ENCODE measurements at places on chromosomes 3 and 15.
A peak's percentile ranks its signal among the peaks of the same experiment; 100 is the strongest.

- peak; percentile 80 for DNase-seq
Measured at GRCh38 chr15:84001037-84001436, 234.5 kb upstream of the GOLGA6L4 start.

DNA sequence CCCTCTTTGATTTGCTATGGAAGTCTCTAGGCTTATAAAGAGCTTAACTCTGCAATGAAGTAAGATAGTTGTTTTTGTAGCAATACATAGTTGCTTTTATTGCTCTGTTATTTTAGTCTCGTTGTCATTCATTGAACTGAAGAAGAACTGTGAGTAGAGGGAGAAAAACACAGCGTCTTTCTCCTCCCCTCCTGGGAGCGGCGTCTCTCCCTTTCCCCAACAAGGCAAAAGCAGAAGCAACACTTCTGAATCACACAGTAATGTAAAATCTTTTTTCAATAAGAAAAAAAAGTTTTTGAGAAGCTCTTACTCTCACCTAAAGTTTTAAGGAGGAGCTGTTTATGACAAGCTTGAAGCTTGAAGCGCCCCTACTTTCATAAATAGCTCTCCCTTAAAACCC, 119.3 kb upstream of the SLC7A14 start:
- no peak for DNase-seq

GRCh38 chr15:25829073-25829472, 34.1 kb downstream of the ATP10A start:
- no peak for DNase-seq

- DNase-seq: no peak
Measured at GRCh38 chr3:37569991-37570390, 291.7 kb upstream of the CTDSPL start.

DNA sequence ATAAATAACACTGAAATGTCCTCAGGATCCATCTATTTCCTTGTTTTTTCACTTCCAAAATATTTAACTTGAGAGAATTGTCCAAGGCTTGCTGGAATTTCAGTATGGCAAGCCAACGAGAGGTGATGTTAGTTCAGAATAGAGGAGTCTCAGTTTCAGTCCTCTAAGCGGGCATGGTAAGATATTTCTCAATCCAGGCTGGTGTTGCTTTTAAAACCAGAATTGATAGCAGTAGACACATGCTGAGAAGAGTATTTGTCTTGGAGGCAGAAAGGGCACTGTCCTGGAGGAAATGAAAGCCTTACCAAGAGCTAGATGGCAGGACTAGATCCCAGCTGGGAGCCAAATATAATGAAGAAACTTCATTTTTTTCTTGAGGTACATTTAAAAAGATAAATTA, 23.1 kb downstream of the PHLDB2 start:
- DNase-seq: no peak

GRCh38 chr3:197501879-197502620, 53.7 kb downstream of the BDH1 start:
- peak; percentile 89 for DNase-seq

DNA sequence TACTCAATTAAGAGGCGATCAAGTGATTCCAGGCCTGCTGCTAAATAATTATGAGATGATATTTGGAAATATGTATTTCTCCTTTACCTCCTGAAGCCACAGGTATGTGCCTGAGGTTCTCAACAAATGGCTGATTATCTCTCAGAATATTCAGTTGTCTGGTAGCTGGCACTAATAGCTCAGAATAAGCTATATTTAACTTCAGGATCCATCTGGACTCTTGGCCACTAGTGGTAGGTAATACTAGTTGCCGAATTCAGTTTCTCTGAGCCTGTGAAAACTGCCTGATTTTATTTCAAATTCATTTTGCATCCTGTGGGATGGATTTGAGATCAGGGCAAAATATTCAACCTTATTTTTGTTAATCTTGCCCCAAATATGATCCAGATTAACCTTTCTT, 499.0 kb downstream of the DIPK2A start:
- no peak for DNase-seq

GRCh38 chr15:33581032-33581431, 270.3 kb downstream of the RYR3 start:
- DNase-seq: peak; percentile 87

DNA sequence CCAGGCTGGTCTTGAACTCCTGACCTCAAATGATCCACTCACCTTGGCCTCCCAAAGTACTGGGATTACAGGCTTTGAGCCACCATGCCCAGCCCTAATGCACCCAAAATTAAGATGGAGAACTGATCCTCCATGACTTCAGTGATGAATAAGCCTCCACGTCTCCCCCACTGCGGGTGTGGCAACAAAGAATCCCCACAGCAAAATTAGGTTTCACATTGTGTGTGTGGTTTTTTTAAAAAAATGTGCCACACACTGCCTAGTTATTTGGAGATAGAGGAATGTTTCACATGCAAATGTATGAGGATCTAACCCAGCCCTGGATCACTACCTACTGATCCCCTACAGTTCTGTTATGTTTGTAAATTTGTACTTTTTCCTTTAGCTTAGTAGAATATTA, 17.3 kb downstream of the HDAC11 start:
- DNase-seq: peak; percentile 45

- DNase-seq: no peak
Measured at GRCh38 chr15:78340231-78341056, at the start of gene CRABP1. CRABP1 (plus strand) TSS chr15:78340353; CDS start chr15:78340429, 76 bp downstream.

GRCh38 chr3:141796889-141797781, 33.9 kb downstream of the GRK7 start:
- no peak for DNase-seq

DNA sequence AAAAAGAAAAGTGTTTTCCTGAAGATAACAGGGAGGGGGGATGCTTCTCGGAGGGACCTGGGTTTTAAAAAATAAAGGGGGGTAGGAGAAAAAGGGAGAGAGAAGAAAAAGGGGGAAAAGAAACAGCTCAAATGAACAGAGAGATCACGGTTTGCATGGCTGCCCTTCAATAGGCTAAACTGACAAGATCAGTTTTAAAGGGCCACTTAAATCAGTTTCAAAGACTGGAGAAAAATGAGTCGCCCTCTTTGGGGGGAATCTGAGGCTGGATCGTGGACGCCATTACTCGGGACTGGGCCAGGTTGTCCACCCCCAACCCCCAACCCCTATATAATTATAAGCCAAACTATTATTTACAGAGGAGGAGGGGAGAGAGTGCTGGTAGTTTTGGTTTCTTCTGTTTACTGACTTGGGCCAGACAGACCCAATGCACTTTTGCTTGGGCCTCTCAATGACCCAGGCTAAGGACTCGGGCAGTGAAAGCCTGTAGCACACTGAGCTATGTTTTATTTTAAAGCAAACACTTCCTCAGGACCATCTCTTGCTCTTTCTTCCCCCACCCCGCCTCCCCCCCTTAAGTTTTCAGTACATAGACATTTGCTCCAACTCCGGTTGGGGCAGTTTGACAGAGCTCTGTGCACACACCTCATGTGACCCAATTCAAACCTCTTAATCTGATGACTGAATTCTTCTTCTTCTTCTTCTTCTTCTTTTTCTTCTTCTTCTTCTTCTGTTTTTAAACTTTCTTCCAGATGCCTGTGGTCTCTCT, 6.3 kb downstream of the NR2F2 start:
- no peak for DNase-seq

DNA sequence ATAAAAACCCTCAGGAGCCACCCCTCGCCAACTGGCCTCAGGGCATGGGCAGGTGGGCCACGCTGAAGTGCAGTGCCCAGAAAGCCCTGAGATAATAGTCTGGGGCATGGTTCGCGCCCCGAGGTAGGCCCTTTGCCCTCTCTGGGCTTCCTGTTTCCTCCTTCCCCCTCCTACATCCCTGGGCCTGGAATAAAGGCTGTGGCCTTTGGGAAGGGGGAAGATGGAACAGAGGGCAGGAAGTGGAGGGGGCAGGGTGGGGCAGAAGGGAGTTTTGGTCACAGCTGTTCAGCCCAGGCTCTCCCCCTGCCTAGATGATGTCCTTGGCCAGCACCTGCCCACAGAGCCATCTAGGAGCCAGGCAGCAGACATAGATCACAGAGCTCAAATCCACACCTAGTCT, 11.3 kb downstream of the CSRNP1 start:
- no peak for DNase-seq

GRCh38 chr3:39067286-39067685, 15.5 kb downstream of the WDR48 start:
- peak; percentile 66 for DNase-seq

DNA sequence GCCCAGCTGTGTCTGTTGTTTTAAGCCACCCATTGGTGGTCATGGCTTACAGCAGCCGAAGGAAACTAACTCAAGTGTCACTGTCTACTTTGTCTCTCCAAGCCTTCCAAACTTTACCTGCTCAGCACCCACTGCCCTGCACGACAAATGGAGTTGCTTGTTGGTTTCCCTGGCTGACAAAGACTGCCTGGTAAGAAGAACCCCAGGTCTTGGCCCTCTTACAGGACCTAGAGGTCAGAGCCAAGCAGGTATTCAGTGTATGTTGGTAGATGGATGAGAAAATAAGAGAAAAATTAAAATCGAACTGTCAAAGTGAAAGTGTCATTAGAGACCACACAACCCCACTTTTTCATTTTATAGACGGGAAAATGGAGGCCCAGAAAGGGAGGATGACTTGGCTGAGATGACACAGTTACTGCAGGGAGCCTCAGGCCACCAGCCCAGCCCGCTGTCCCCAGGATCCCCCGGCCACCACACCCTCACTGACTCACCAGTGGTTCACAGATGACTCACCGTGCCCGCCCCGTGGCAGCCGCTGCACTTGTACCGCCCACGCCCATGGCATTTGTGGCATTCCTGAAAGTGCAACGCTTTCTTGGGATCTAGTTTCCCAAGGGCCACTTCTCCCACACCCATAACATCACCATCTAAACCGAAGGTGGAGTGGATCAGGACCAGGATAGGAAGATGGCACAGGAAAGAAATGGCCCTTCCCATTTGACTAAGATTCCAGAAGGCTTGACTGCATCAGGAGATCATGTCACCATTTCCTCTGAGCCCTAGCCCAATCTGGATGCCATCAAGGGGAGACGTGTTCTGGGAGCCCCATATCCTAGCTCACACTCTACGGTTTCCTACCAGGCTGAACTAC, 15.2 kb downstream of the SSUH2 start:
- DNase-seq: peak; percentile 95

DNA sequence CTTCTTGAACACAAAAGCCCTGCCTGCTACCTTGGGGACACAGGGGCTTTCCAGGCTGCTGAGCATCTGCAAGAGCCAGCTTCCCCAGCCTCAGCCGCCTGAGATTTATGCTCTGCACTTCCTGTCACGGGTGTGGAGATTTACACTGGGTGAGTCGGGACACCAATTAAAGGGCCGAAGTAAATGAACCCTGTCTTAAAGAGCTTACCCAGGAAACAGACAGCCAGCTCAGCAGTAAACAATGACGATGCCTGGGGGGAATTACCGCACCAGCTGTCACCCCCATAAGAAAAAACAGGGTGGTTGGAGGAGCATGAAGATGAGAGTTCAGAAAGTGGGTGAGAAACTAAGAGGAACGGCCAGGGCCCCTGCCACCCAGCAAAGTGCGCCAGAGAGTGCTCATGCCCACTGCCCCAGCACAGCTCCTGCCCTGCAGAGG, 37.5 kb upstream of the IQSEC1 start:
- peak; percentile 52 for DNase-seq

DNA sequence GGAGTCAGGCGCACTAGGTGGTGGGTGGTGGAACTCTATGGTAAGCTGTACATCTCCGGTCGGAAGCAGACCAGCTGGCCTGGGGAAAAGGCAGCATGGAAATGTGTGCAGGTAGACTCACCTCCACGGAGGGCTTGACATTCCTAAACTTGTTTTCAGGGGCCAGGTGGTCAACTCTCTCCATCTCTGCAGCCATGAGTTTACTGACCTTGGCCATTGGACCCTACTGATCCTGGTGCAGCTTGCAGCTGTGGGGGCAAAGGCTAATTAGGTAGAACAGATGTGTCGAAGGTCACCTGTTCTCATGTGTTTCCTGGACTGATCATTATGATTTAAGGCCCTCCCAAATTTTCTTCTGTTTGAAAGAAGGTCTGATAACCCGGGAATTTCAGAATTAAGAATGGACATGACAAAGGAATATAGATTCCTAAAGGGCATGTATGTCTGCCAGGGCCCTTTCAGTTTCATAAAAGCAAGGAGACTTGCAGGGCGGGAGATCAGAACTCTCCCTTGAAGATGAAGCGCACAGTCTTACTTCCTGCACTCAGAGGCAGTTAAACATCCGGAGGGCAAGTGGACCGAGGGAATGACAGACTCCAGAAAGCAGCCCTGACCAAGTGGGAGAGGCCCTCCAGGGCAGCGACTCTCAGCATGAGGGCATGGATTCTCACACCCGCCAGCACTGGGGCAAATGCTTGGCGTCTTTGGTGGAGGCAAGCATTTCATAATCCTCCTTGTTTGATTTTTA, 56.1 kb upstream of the CMTM7 start:
- DNase-seq: no peak

DNA sequence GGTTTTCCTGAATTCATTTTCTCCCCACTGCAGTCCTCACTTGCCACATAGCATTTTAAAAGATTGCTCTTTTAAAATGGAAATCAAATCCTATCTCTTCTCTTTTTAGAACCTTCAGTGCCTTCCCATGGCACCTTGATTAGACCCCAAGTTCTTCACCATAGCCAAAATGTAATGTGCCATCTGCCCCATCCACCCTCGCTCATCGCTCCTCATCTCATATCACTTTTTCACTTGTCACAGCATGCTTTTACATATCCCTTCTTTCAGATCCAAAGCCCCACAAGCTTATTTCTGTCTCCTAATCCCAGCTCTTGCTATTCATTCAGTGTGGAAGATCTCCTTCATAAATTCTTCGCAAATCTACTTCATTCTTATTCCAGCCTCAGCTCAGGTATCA, 161.7 kb downstream of the CD47 start:
- no peak for DNase-seq

- peak; percentile 16 for DNase-seq
Measured at GRCh38 chr15:78291698-78292097, 7.7 kb downstream of the SKIC8 start.

- no peak for DNase-seq
Measured at GRCh38 chr15:93422476-93422875, 333.5 kb upstream of the RGMA start.

DNA sequence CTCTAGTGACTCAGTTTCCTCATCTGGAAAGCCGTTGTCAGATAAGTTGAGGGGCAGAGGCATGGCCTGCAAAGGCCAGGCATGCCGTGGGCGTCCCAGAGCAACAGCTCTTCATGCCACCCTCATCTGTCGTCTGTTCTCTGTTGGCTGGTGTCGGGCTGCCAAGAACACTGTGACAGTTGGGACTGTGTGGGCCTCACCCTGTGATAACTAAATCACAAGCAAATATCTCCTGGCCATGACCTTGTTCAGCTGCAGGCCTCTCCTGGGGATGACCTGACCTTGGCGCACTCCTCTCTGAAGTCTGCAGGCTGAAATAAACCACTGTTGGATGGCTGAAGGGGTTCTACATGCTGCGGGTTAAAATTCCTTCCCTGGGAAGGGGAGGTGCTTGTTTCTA, 145.9 kb downstream of the SHQ1 start:
- no peak for DNase-seq

- DNase-seq: no peak
Measured at GRCh38 chr15:67770358-67770628, 55.0 kb upstream of the SKOR1 start.

- no peak for DNase-seq
Measured at GRCh38 chr3:84275532-84275931, 683.3 kb upstream of the CADM2 start.
